CD4-positive, alpha-beta T cell (primary cell): ENCODE measurements at places on chromosomes 6 and 20.

- no peak for DNase-seq
Measured at GRCh38 chr6:142195862-142196541, 48.9 kb downstream of the VTA1 start.

DNA sequence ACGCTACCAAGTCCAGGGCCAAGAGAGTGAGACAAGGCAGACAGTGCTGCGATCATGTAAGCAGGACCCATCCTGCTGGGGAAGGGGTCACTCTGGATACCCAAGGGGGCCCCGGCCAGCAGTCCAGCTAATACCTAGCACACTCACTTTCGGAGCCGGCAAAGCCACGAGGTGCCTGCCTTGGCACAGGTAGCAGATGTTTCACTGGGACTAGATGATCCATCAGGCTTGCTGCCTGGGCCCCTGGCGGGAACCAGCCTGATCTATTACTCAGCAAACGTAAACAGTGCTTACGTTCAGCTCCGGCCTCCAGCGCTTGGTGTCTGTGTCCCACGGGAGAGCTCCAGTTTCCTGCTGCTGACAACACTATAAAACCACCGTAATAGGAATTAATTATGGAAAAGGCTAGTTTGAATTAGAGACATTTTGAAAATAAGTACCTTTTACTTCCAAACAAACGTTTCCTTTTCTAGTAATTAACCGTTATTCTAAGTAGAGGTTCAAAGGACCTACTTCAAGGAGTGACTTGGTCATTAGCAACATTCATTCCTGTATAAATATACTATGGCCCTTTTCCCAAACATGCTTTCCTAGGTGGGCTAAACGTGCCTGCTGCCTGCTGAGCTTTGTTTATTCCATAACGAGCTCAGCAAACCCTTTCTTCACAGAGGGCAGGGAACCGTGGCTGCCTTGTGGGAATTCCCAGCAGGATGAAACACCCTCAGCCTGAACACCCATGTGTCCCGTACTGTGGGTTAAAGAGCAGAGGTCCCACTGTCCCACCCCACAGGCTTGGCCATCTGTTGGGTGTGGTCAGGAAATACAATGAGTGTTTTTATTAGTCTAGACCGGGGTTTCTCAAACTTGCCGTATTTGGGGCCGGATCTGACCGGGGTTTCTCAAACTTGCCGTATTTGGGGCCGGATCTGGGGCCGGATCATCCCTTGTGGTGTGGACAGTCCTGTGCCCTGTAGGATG lies 18.4 kb downstream of the SLC22A23 start:
- DNase-seq: no peak

DNA sequence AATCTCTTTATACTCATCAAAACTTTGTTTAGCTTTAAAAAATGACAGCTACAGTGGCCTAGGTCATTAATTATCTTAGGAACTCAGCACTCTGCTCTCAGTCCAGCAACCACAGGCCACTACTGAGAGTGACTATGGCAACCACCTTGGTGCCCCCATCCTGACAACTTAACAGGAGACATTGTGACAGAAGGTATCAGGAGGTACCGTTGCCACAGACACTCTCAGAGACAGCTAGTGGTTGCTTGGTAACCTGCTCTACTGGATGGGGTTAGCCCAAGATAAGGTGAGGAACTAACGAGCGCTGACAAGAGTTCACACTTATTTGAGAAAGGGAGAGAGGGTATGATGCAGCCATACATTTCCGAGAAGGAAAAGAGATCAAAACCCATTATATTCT lies 76.1 kb upstream of the TFAP2D start:
- no peak for DNase-seq

- DNase-seq: peak; percentile 1
Measured at GRCh38 chr20:21808863-21809664, 103.6 kb downstream of the PAX1 start.

- no peak for DNase-seq
Measured at GRCh38 chr6:31510007-31510406, 12.1 kb downstream of the MICB start.

DNA sequence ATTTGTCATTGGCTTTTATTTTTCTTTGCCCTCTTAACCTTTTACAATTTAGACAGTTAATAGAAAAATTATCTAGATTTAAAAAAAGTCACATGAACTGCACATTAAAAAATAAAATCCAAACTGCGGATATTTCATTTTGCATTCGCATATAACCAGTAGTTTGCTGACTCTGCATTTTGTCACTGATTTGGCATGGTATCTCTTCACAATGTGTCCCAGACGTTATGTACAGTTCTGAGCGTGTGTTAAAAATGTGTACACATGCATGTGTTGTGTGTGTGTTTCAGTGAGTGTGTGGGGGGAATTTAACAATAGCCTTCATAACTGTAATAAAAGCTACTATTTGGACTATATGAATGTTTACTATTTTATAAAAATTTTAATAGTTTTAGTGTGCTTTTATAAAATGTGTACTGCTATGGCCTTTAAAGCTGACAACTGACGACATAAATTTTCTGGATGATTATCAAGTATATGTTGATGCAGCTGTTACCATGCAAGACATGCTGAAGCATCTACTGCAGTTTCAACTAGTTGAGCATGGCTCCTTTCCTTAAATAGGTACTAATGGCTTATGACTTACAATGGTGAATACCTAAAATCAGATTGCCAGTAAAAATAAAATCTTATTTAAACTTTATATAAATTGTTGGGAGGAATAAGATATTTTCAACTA lies 67.7 kb downstream of the HMGCLL1 start:
- DNase-seq: no peak

- DNase-seq: no peak
Measured at GRCh38 chr20:11227602-11228001, 553.8 kb upstream of the JAG1 start.

- no peak for DNase-seq
Measured at GRCh38 chr6:6348256-6348655, 27.8 kb upstream of the F13A1 start.

DNA sequence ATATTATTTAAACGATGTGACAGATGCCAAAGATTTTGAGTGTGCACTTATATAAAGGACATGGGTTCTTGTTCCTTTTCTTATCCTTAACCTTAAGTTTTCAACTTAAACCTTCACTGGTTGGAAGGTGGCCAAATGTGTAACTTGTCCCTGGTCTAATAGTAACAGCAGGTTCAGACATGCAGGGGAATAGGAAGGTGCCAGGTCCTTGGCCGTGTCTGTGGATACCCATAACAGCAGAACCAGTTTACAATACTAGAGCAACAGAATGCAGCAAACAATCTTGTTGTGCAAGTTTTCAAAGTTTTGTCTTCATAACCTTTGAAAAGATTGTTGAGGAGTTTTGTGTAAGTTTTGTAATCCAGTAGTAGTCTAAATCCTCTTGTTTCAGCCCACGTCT lies 4.4 kb downstream of the MYB start:
- DNase-seq: no peak

GRCh38 chr20:341682-342081 lies 5.2 kb upstream of the NRSN2 start:
- DNase-seq: no peak

GRCh38 chr6:54238396-54238795 lies 69.8 kb upstream of the TINAG start:
- no peak for DNase-seq

DNA sequence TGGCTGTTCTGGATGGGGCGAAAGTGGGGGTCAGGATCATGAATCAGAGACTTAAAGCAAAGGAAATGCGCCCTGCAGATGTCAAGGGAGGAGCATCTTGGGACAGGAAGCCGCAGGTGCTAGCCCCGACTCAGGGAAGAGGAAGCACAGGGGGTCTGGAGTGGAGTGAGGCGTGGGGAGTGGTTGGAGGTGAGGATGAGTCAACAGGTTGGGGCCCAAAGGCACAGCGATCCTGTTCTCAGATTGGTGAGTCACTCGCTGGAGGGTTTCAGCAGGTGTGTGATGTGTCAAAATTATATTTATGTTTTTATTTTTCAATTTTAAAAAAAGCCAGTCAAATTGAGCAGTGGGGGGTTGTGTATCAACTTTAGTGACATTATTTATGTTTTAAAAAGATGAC lies 19.0 kb downstream of the PACSIN1 start:
- peak; percentile 75 for DNase-seq

DNA sequence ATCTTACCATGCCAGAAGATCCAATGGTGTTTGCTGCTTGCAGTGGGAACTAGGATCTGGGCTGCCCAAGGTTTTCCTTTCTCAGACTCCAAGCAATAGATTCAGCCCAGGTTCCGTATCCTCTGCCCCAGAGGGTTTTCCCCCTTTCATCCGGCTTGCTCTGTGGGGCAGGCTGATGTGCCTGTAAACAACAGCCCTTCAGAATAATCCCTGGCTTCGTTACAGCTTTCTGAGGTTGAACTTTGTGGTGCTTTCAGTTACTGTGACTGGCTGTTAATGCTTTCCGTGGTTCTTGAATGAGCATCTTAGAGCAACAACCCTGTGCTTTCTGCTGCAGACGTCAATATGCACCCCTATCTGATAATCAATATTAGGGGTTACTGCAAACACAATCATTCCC lies 400.4 kb downstream of the BTBD3 start:
- no peak for DNase-seq

DNA sequence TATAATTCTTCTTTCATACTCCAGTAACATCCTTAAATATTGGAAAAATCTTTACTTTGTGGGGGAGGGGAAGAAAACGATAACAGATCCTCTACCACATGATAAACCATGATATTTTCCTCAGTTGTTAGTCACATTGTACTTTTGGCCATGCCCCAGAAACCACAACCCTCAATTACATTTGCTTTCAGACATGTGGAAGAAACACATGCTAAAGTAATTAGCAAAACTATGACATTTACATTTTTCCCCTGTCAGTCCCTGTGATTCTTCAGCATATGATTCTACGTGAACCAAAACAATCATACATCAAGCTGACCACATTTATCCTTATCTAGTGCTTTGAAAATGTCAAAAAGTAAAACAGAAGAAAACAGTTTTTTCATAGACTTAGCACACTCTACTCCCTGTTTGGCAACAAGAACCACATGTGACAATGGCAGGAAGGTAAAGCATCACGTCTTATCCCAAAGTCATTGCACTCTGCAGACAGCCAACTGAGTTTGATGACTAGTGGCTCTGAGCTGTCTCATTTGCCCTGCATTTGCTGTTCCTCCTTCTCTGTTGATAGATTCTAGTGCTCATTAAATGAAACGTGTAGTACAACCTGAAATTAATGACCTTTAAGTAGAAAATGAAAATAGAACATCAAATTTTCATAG lies 505.8 kb upstream of the MARCKS start:
- DNase-seq: no peak

GRCh38 chr6:88165844-88166492 lies at the start of gene CNR1:
CNR1 (minus strand) TSS chr6:88166347; CDS start chr6:88145274, 21,073 bp downstream.
- no peak for DNase-seq

GRCh38 chr20:3406481-3407039 lies 909 bp downstream of the DNAAF9 start:
- DNase-seq: no peak

DNA sequence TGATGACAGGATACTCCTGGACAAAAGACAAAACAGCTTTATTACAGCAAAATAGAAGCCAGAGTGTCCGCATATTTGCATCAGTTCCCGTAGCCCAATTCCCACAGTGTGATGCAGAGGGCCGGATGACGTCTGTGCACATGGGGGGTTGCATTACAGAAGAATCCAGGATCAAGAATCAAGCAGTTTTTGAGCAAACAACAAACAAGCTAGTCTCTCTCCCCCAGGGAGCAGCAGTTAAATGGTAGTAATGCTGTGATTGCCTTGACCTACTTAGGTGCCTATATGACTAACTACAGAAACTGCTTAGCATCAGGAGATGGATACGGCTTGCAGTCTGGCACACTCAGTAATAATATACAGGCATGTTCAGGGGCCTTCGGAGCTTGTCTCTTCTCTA lies 3.2 kb upstream of the SDHAF4 start:
- no peak for DNase-seq

DNA sequence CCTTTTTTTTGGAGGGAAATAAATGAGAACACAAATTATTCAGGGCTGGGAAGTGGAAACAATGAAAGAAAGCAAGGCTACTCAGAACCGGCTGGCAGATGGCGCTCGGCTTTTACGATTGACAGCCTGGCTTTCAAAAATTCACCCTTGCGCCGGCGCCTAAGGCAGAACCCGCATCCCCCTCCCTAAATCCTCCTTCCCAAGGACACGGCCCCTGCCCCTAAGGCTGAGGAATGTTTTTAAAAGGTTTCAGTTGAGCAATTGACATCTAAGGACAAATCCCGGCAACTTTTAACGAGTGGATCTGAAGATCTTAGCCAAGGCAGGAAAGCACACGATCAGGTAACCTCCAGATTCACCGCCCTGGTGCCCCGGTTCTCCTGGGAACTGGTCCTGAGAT lies 16.3 kb downstream of the GNAS start:
- DNase-seq: no peak

- no peak for DNase-seq
Measured at GRCh38 chr20:43909211-43909610, 5.4 kb upstream of the TOX2 start.

DNA sequence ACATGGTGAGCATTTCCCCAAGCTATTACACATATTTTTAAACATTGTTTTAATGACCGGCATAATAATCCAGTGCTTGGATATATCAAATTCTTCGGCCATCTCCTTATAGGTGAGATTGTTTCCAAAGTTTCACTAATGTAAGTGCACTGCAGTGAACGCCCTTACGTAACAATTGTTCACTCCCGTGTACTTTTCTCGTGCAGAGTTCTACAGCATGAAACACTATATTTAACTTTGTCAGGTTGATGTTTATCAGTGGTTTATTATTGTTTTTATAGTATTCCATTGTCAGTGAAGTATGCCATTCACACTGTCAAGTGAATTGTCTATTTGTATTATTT lies 3.4 kb upstream of the GZF1 start:
- DNase-seq: no peak

- no peak for DNase-seq
Measured at GRCh38 chr6:88823998-88824397, 139.4 kb downstream of the RNGTT start.

- no peak for DNase-seq
Measured at GRCh38 chr6:107144666-107145065, 29.4 kb upstream of the BEND3 start.

GRCh38 chr20:1555952-1556351 lies 1.6 kb downstream of the SIRPD start:
- peak; percentile 44 for DNase-seq

DNA sequence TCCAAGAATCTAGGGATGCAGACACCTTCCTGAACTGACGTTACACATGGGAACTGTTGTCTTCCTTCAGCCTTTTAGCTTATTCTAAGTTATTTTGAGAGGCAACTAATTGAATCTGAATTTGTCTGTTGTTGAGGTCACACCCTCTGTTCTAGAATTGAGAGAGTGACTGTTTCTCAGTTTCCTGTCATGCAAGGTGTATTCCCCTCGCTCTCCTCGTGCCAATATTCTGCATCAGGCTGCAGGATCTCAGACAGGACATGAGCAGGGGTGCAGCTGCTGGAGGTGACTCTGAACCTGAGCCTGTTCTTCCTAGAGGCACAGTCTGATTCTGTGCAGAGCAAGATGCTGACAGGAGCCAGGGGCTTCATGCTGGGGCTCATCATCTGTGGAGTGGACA lies 52.5 kb downstream of the HLA-DPB1 start:
- DNase-seq: no peak

DNA sequence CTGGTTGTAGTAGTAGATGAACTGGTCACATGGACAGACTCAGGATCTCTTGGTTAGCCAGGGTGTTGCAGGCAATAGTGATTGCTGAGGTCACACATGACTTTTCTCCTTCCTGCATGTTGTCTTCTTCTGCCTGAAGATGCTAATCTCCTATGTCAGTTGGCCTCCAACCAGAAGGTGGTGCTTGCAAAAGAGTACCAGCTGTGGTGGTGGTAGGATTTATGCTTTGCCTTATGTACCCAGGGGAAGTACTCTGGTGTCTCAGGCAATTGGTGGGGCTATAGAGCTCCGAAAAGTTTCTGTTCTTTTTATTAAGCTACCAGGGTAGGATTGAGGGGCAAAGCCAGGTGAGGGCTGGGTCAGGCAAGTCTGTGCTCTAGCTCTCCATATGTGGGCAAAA lies 98.5 kb downstream of the CARMIL1 start:
- no peak for DNase-seq
